CD4-positive, alpha-beta T cell treated with Interferon alpha-2 for 1 hour (primary cell): ENCODE measurements at places on chromosomes 6 and 20.

DNA sequence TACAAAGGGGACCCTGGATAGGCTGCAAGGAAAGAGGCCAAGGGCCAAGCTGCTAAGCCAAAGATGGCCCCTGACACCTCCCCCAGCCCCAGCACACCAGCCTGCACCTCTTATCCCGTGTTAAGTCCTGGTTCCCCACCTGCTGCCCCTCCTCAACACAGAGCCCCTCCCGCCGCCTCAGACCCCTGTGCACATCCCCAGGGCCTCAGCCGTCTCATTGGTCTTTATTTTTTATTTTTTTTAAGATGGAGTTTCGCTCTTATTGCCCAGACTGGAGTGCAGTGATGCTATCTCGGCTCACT is 37.1 kb upstream of the MDFI start:
- no peak for DNase-seq

DNA sequence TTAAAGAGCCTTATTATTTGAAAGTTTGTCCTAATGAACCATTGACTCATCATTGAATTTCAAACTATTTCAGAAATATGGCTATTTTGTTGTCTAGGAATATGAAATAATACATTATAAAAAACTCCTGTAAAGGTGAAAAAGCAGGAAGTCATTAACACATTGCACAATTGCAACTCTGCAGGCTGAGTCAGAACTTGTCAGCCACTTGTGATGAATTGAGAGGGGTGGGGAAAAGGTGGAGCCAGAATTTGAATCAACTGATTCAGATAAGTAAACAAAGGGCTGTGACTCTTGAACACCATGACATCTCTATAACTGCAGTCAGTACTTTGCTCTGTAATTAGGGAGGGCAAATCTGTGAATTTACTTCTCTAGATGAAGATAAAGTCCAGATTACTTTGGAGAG is 6.0 kb downstream of the C6orf141 start:
- no peak for DNase-seq

- no peak for DNase-seq
These were observed 14.2 kb upstream of the TNFRSF21 start for GRCh38 chr6:47323887-47324286.

GRCh38 chr6:105317607-105318533 is 85.0 kb downstream of the PREP start:
- DNase-seq: peak; percentile 12

DNA sequence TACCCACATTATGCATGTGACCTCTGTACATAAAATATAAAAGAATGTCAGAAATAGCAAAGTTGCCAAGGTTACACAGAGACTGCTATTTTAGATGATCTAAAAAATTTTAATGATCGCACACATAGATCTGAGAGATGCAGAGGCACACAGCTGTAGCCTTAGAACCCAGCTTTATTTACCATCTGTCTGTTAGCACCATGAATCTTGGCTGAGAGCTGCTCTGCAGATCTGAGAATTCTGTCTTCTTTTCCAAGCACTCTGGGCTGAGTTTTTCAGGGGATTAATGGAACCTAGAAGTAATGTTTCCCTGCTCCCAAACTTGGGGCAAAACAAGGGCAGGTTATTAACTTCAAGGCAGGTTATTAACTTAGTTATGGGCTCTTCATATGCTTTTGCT is 248.7 kb upstream of the JAG1 start:
- DNase-seq: no peak

GRCh38 chr20:24867556-24867955 is 81.5 kb upstream of the CST7 start:
- no peak for DNase-seq

DNA sequence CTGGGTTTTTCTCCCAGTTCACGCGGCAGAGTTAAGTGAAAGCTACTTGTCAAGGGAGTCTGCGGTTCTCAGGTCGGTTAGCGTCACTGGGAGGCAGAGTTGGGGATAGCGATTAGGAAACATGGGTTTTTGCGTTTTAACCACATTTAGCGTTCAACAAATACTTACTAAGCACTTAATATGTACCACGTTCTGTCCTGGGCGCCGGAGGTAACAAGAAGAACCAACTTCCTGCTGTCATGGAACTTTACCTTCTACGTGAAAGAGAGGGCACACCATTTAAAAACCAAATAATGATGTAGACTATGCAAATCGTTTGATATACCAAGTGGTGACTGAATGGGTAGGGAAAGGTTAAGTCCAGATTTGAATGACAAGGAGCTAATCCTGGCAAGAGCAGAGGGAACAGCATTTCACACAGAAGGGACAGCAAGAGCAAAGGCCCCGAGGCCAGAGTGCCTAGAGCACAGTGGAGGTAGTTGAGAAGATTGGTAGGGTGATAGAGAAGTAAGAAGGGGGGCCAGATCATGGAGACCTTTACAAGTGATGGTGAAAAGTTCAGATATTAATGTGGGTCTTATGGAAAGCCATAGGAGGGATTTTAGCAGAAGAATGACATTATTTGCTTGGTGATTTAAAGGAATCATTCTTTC is 744 bp downstream of the RIOK1 start:
- no peak for DNase-seq

GRCh38 chr6:156658966-156659821 is 118.0 kb upstream of the ARID1B start:
- no peak for DNase-seq

DNA sequence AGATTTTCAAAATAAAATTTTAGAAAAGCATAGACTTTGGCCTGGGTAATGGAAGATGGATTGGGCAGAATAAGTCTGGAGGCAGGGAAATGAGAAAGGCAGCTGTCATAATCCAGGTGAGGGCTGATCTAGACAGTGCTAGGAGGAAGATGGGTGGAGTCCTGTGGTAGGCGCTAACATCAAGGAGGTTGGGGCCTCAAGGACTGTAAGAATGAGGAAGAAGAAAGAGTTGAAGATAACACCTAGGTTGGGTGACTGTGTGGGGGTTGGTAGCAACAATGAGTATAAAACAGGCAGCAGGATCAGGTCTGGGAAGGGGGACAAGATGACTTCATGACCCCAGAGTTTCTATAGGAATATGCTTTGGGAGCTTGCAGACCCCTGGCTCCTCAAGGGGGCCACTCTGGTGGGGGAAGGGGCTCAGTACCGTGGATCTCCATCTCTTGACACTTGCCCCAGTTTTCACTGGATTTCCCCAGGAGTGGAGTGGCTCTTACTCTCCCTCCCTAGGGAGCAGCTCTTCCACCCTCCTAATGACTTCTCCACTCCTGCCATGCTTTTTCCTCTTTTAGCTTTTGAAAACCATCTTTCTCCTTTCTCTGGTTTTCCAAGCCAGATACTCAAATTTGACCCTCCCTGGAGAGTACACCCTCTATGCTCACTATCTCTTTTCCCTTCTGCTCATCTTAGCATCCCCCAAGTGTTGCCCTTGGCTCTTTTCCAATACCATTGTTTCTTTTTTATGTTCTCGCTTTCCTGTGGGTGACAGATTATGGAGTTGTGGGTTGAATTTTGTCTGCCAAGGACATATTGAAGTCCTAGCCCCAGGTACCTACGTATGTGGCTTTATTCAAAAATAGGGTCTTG is 14.8 kb downstream of the TRIM31 start:
- DNase-seq: peak; percentile 17

DNA sequence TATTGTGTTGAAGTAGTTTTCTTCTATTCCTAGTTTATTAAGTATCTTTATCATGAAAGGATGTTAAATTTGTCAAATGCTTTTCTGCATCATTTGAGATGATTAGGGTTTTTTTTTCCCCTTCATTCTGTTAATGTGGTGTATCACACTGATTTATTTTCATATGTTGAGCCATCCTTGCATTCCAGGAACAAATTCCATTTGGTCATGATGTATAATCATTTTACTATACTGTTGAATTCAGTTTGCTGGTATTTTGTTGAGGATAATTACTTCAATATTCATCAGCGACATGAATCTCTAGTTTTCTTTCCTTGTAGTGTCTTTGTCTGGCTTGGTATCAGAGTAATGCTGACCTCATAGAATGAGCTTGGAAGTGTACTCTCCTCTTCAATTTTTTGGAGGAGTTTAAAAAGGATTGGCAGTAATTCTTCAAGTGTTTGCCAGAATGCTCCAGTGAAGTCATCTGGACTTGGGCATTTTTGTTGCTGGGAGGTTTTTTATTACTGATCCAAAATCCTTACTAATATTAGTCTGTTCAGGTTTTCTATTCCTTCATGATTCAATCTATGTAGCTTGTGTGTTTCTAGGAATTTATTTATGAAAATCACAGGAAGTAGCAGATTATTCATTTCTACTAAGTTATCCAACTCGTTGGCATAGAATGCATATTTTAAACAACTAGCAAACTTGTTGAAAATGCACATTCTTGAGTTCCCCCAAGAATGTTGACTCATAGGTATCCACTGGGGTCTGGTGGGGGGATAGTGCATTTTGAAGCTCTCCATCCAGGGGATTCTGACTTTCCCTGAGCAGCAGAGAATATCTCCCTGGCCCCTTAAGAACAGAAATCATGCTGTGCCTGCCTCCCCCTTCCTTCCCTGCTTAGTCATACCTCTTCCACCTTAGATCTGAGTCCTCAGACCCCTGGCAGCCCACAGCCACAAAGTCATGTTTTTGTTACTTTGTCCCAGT is 187.1 kb downstream of the BMP7 start:
- DNase-seq: no peak

- DNase-seq: no peak
These were observed 47.8 kb downstream of the TFEB start for GRCh38 chr6:41687501-41688175.
